ENCODE measurements at places on chromosomes 11 and 22.

GRCh38 chr11:10456519-10456918, 1.5 kb downstream of the AMPD3 start:
- no peak for DNase-seq

GRCh38 chr22:38844315-38845003, 631 bp upstream of the NPTXR start:
- DNase-seq: peak; percentile 67

- DNase-seq: no peak
Measured at GRCh38 chr11:1565904-1566247, 6.2 kb downstream of the DUSP8 start.

GRCh38 chr11:1330473-1330872, 21.0 kb upstream of the TOLLIP start:
- DNase-seq: no peak

- DNase-seq: no peak
Measured at GRCh38 chr11:2460540-2461252, 15.9 kb downstream of the KCNQ1 start.

DNA sequence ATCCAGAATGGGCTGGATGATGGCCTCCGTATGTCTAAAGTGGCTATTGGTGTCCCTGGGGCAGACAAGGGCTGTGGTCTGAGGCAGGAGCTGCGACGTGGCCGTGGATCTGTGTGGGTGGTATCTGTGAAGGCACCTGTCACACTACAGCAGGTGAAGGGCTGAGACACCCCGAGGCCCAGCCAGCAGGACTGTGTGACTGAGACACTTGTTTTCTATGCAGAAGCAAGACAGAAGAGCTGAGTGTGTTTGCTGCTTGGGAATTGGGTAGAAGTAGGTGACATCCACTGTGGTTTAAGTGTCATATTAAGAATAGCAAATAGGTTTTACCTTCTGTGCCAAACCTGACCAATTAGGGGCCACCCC, 35.0 kb downstream of the AMPD3 start:
- DNase-seq: no peak

- no peak for DNase-seq
Measured at GRCh38 chr22:41828516-41828915, 4.4 kb upstream of the SREBF2 start.

GRCh38 chr11:61742391-61742790, 10.0 kb upstream of the MYRF start:
- no peak for DNase-seq

DNA sequence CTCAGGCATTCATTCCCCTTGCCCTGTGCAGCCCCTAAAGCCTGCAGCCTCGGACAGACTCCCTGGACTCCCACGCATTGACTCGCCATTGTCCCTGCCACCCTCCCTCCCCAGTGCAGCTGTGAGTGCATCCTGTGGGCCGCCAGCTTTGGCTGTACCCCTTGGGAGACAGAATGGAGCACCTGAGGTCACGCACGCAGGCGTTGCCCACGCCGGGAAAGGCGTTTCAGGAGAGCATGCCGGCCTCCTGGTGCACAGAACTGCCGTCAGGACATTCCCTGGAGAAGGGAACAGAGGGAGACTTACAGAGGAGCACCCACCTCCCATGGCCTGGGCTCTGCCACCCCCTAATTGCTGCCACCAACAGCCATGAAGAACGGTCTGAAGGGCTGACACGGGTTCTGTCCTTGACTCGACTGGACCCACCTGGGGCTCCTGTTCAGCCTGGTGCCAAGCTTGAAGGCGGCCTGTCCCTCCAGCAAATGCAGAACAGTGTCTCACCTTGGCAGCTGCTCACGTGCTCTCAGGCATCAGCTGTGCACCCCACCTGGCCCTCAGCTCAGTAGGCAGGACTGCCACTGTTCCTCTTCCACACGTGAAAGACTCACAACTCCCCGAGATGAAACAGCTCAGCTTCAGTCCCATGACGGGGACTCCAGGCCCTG, 503.8 kb downstream of the BRD1 start:
- DNase-seq: no peak

DNA sequence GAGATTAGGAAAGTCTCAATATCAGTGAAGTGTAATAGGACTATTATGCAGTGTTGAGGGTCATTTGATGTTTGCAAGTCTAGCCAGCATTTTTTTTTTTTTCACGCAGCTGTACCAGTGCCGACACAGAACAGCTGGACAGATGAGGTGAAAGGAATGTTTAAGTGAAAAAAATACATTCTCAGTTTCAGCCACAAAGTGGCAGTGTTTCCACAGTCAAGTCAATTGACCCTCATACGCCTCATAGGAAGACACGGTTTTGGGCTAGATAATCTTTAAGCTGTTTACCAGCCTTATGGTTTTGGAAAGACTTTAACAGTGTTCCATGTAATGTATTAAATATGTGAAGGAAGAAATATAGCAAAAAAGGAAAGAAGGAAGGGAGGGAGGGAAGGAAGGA, 349.9 kb upstream of the ANO3 start:
- DNase-seq: no peak

GRCh38 chr11:90629229-90629806, 406.5 kb upstream of the CHORDC1 start:
- DNase-seq: no peak

- no peak for DNase-seq
Measured at GRCh38 chr11:116733043-116733755, 39.6 kb downstream of the BUD13 start.

DNA sequence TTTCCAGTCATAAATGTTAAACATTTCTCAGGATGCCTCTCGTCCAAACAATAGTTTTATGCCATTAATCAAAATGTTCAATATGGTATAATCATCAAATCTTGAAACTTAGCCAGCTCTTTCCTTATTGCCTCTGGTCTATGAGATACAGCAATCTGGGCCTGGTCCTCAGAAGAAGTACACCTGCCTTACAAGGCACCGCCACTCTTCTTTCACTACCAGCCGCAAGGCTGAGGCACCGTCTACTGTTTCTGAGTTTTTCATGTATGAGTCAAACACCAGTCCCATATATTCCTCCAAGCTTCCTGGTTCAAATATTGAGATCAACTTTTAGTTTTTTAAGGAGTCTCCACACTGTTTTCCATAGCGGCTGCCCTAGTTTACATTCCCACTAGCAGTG, 600.6 kb upstream of the FAT3 start:
- no peak for DNase-seq

DNA sequence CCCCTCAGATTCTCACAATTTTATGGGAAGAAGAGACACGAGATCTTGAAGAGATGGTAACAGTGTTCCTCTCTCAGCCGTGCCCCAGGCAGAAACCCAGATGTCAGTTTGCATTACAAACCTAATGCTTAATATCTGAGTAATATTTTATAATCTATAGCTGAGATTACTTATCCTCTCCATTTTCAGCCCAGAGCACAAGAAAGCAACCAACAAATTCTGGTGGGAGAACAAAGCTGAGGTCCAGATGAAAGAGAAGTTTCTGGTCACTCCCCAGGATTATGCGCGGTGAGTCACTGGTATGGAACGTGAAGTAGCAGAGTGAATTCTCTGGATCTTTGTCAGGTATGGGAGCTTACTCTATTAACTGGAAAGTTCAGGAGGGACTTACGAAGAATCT, 884 bp downstream of the CENATAC start:
- DNase-seq: no peak

GRCh38 chr11:126378763-126379162, 23.3 kb downstream of the ST3GAL4 start:
- DNase-seq: no peak

- DNase-seq: no peak
Measured at GRCh38 chr22:25203082-25203481, 3.4 kb downstream of the CRYBB3 start.

GRCh38 chr11:119706887-119707286, 22.1 kb downstream of the NECTIN1 start:
- no peak for DNase-seq

DNA sequence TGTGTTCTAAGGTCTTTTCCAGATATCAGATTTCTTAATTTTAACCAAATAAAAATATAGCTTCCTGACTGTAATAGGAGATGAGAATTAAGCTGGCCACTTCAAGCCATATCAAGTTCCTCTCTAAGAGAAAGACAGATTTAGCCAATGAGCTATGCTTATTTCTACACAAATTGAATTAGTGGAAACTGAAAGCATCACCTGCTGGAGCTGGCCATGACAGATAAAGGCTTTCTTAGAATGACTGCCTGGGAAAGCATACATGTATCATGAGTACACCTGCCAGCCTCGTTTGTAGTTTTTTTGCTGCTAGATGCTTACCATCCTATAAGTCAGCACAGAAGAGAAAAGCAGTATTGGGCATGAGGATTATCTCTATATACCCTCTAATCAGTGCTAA, 53.5 kb upstream of the DBX1 start:
- DNase-seq: no peak

- peak; percentile 58 for DNase-seq
Measured at GRCh38 chr11:71420455-71421241, 27.5 kb downstream of the DHCR7 start.

DNA sequence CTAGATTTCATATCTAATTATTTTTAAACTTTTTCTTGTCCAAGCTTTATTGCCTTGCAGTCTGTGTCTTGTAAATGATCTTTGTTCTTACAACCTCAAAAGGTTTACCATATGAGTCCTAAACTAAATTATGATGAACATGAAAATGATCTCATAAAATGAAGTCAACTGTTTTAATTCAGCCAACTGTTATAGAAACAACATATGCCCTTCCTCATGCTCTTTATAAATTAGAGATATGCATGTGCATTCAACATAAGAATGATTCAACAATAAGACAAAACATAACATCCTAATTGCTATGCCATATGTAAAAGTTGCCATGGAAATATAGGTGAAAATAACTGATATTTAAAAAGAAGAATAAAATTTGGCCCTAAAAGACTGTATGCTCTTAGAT, 774.4 kb downstream of the LUZP2 start:
- DNase-seq: no peak

DNA sequence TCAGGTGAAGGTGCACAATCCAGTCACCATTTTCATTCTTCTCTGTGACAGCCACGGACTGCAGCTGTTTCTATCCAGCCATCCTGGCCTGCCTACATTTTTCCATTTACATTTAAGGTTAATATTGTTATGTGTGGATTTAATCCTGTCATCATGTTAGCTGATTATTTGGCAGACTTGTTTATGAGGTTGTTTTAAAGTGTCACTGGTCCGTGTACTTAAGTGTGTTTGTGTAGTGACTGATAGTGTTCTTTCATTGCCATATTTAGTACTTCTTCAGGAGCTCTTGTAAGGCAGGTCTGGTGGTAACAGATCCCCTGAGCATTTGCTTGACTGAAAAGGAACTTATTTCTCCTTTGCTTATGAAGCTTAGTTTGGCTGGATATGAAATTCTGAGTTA, 364.2 kb downstream of the JRKL start:
- DNase-seq: no peak

DNA sequence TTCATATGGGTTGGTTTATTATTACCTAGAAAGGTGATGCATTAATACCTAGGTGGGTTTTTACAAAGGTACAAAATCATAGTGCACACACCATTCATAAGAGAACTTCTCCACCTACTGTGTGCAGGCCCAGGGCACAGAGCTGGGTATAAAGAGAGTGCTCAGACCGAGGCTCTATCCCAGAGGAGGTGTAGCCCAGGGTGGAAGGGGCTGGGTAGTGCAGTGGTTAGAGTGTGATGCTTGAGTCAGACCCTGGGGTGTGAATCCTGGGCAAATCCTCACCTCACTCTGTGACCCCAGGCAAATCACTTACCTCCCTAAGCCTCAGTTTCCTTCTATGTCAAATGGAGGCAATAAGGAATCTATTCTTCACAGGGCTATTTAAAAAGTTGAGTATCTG, 32.2 kb downstream of the PARVG start:
- no peak for DNase-seq

DNA sequence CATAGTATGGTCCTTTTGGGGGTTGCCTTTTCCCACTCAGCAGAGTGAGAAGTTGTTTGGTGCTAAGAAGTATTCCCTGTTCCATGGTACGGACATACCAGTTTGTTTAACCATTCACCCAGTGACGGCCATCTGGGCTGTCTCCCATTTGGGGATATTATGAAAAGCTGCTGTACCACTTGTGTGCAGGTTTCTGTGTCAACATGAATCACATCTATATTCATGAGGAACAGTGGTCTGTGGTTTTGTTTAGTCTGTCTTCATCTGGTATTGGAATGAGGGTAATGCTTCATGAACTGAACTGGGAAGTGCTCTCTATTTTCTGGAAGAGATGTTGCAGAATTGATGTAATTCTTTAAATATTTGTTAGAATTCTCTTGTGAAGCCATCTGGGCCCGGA, 89.5 kb downstream of the TRMU start:
- DNase-seq: no peak

DNA sequence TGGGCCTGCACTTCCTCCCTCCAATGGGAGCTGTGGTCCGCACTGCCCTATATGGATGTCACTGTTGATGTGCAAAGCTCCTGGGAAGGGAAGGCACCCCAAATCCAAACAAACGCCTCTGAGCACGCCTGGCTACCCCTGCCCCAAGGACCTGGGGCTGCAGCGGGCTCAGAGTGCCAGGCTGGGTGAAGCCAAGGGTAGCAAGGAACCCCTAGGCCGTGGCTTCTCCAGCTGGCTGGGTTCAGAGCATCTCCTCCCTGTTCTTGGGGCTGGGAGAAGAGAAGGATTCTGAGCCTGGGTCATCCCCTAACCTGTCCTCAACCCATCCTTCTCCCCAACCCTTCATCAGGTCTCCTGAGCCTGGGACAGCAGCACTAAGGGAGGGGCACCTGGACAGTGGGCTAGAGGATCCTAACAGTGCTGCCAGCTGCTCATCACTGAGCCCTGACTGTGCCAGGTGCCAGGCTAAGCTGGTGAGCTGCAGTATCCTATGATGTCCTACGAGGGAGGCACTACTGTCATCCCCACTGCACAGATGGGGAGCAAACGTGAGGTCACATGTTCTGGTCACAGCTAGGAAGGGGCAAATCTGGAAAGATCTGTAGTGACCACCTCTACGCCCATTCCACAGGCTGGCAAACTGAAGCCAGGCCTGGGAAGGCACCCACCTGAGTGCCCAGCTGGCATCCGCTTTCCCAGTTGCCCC, 3.0 kb downstream of the SSTR3 start:
- DNase-seq: peak; percentile 29

- DNase-seq: peak; percentile 68
Measured at GRCh38 chr11:13889552-13890249, 72.8 kb upstream of the SPON1 start.

DNA sequence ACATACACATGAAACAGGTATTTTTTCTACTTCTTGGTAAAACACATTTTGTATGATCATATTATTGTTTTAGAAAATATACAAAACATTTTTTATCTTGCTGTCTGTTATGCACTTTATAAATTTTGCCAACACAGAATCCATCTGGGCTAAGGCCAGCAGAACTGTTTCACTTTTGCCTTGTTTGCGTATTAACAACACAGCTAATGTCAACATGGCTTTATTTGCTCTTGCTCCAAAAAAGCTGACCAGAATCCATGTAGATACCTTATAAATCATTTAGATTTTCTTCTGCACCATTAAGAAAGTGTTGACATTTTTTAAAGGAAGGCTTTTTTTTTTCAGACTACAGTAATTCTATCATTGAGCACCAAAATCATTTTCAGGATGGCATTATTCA, 58.1 kb upstream of the PGR start:
- DNase-seq: no peak

DNA sequence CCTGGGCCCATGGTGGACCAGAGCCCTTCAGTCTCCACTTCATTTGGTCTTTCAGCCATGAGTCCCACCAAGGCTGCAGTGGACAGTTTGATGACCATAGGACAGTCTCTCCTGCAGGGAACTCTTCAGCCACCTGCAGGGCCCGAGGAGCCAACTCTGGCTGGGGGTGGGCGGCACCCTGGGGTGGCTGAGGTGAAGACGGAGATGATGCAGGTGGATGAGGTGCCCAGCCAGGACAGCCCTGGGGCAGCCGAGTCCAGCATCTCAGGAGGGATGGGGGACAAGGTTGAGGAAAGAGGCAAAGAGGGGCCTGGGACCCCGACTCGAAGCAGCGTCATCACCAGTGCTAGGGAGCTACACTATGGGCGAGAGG, 4.3 kb downstream of the ZBTB16 start:
- no peak for DNase-seq
